Activated CD8-positive, alpha-beta memory T cell treated with anti-CD3 and anti-CD28 coated beads for 1 hour (primary cell): ENCODE measurements at places on chromosomes 4 and X.

GRCh38 chr4:4555916-4556315 is 14.1 kb upstream of the STX18 start:
- no peak for DNase-seq

- no peak for DNase-seq
These were observed 78.0 kb downstream of the CHRNA9 start for GRCh38 chr4:40412866-40413795.

DNA sequence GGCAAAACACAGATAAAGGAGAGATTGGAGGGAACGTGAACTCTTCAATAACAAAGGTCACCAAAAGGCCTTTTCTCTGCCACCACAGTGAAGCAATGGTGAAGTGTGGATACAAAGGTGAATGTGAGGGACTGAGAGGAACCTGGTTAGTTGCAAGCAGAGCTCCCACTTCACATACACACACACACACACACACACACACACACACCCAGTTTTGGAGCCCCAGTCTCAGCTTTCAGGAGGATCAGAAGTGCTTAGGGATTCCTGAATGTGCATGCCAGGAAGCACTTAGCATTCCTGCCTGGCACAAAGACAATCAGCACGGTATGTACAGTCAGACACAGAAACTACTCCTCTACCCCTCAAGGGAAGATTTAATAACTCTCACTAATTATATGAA is 71.5 kb downstream of the ARHGEF9 start:
- DNase-seq = no peak

DNA sequence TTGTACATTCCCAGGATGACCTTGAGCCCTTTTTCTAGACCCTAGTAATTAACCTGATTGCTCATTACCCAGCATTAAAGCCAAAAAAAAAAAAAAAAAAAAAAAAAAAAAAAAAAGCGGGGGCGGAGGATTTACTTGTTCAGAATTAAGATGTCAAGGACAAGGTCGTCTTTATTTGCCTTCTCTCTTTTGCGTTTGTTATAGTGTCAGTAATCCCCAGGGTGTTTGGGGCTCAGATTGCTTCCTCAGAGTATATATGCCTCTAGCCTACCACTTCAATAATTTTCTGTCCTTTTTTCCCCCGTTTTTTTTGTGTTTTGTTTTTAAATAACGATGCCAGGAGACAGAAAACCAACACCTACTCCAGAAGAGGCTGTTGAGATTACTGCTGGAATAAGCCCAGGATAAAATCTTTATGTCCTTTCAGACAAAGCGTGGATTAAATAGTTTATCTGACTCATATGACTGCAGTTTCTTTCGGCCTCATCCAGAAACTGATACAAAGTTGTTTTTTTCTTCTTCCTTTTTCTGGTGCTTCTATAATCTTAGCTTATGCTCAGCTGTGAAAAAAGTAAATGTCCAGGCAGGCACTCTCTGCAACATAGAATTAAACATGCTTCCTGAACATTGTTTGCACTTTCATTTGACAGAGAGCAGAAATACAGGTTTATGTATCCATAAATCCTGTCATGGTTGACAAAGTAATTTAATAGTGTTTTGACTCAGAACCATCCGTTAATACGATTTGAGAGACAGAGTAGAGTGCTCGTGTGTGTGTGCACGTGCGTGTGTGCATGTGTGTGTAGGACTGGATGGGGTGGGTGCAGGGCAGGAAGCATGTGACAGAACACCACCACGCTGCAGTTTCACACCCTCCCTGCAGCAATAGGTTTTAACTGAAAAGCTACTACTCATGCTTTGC is 138.6 kb downstream of the AFF1 start:
- DNase-seq = no peak

DNA sequence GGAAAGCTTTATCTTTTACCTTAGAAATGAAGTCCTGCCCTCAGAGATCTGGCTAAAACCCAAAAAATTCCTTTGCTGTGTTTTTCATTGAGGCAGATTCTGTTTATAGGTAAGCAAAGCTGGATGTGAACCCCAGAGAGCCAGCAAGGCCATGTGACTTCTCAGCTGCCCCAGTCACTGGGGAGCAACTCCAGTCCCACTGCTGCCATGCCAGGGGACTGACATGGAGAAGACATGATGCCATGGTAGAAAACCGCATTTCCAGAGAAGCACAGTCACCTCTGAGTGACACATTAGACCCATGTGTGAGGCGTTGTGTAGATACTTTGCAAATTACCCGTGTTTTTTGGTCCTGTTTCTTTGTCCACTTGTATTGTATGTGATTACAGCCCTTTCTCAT is 45.4 kb downstream of the PTTG2 start:
- DNase-seq = no peak

DNA sequence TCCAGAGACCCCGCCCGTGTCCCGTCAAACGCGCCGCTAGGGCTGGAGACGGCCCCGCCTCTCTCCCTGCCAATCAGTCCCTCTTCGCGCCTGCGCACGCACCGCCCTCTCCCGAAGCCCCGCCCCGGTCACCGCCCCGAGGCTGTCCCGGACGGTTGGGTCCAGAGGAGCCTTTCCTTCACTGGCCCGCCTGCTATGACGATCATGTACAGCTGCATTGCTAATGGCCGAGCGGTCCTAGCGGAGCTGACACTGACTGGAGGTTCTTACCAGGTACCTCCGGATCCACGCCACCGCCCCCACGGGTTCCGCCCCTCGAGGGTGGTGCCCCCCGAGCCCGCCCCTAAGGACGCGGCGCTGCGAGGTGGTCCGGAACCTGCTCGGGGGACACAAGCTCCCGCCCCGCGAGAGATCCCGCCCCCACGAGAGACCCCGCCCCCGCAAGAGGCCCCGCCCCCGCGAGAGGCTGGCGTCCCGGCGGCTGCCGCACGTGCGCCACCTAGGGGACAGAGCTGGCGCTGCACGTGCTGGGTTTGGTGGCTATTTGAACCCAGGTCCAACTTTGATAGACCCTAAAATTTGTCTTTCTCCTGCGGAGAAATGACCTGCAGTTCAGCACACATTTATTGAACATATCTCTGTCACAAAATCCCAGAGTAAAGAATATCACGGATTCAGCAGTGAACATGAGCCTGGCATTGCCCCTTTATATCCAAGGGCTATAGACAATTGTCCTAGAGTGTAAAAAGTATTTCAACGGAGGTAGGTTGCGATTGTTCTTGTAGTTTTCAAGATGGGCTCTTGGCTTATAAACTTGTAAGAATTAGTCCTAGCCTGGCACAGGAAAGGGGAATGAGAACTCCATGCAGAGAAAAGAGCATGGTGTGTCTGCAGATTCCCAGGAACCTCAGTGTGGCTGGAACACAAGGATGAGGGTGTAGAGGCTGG is 88.7 kb downstream of the HNRNPD start:
- peak; percentile 98 for DNase-seq

- no peak for DNase-seq
These were observed 40.3 kb downstream of the ATP2B3 start for GRCh38 chrX:153557618-153558355.

DNA sequence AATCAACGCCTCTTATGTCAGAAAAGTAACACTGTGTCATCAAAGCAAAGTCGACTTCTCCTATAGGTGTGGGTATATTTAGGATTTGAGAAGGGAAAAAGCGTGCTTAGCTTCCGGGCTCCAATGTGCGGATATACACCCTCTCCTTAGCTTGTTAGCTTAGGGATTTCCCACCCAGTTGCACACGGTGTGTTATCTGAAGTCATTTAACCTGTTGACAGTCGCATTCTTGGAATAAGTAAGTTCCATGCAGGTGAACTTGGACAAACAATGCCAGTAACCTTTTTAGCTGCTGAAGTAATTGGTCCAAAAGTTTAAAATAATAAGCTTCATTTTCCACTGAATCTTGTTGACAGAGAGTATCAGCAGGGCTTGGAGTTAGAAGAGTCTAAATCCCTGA is 113.7 kb downstream of the SHROOM3 start:
- no peak for DNase-seq

- DNase-seq = no peak
These were observed 13.5 kb downstream of the LETM1 start for GRCh38 chr4:1842339-1842895.

DNA sequence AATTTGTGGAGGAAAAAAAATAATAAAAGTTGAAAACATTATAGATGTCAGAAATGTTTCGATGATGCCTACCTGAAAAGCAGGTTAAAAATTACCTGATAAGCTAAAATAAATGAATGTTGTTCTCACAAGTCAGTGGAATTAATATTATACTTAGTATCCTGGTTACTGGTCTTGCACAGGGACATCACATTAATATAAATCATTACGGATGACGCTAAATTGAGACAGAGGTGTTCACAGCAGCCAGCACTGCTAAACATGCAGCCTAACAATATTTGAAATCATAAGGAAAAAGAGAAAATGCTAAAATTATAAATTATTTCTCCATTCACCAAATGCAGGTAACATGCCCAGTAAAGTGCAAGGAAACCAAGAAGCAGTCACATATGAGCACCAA is 1130.0 kb downstream of the STPG2 start:
- no peak for DNase-seq

DNA sequence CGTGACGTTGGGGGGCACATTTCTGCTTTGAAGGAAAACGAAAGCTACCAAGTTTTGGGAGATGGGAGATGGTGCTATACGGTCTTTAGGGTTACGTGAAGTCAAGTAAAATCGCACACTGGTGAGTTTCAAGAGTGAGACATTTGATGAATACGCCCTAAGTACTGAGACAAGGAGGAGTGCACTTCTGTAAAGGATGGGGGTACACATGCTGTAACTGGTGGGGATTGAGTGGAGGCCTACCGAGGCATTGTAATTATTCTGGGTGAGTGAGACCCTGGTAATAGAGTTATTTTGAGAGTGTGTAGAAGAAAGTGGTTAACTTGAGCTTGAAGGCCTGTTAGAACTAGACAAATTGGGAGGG is 536 bp downstream of the SH3BGRL start:
- DNase-seq = no peak

- DNase-seq = no peak
These were observed 103.3 kb upstream of the FAM9C start for GRCh38 chrX:13147733-13148132.

DNA sequence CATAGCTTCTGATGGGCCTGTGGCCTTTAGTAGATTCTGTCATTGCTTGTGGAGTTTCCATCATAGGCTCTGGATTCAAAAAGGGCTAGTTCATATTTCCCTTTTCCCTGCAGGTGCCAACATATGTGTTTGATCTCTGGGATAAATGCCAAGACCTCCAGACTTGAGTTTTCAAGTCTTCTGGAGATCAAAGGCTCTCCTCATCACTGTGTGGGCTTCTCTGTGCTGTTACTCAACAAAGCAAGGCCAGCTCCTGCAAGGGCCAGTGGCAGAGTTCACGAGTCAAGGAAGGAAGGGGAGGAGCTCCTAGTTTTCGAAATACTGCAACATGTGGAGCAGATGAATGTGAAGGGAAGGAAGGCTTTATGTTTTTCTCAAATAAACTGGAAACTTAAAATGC is 62.7 kb upstream of the SCML1 start:
- DNase-seq = no peak

DNA sequence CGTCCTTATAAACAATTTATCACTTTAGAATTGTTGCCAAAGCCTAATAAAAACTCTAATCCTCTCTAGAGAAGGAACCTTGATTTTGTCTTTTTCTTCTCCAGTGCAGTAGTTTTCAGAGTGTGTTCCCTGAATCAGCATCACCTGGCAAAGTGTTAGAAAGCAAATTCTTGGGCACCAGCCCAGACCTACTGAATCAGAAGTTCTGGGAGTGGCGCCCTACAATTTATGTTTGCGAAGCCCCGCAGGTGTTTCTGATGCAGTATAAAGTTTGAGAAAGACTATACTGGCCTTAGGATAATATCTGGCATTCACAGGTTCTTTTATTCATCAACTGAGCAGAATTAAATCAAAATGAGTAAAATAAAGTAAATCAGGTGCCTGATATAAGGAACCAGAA is 645.8 kb upstream of the ATOH1 start:
- DNase-seq = no peak

DNA sequence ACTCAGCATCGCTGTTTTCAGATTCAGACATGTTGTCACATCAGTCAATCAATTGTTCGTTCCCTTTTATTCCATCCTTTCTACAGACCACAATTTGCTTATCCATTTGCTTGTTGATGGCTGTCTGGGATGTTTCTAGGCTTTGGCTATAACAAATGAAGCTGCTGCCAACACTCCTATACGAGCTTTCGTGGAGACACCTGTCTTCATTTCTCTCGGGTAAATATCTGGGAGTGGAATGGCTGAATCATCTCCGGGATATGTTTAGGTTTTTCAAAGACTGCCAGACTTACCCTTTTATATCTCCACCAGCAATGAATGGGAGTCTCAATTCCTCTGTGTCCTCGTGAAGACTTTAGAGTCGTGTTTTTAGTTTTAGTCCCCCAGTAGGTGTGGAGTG is 118.9 kb downstream of the SORCS2 start:
- DNase-seq = no peak

- DNase-seq = no peak
These were observed 88.2 kb downstream of the ADGRA3 start for GRCh38 chr4:22427675-22428074.

DNA sequence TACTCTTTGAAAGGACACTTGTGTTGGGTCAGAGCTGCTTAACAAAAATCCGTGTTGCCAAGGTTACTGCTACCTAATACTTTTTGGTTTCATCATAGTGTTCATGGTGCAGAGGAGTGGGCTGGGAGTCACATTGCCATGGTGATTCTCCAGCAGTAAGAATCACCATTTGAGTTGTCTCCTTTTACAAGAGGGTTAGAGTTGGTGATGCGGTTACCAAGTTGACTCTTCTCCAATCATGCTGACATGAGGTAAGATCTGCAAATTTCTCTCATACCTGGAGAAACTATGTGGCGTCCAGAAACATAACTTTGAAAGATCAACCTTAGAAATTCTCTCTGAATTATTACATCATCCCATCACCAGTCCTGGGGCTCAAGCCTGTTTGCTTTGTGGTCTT is 242.9 kb upstream of the CNKSR2 start:
- no peak for DNase-seq

DNA sequence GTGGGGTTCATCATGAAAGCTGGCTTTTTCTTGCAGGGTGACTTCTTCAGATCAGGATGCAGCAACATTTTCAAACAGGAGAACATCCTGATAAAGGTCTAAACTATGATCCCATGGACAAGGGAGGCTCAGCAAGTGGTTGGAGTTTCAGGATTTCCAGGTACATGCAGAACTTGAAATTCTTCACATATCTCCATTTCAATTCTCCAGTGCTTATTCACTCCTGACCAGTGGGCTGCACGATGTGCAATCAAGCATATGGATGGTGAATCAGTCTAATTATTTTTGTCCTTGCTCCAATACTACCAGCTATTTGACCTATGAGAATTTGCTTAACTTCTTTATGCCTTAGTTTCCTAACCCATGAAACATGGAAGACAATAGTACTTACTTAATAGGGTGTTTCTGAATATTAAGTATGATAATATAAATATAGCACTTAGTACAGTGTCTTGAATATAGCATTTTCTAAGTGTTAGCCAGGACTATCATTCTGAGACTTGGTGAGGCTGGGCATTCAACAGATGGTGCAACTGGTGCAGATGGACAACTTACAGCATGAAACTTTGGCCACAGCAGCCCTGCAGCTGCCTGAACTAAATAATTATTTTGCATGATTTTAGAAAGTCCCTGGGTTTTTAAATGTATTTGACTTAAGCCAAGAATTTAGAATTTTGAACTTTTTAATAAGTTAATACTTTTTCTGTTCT is 92.4 kb downstream of the HPGD start:
- no peak for DNase-seq

- no peak for DNase-seq
These were observed 408.2 kb downstream of the SMARCA1 start for GRCh38 chrX:129115104-129115503.

- no peak for DNase-seq
These were observed 226.7 kb upstream of the PRKX start for GRCh38 chrX:3940000-3940610.

GRCh38 chrX:63702556-63702955 is 82.5 kb downstream of the ARHGEF9 start:
- DNase-seq = no peak

- DNase-seq = no peak
These were observed 76.6 kb downstream of the FBXW7 start for GRCh38 chr4:152459326-152459725.
